Glutamatergic neuron (in vitro differentiated cells): ENCODE measurements at places on chromosomes 2 and 18. TPM values are rescaled to one million over a fixed set of nuclear protein-coding genes. Genes with fewer than 3 reads are reported as not detected.

GRCh38 chr18:35463827-35464226 lies 33.9 kb downstream of the INO80C start:
- H3K27ac ChIP-seq = no peak overlapping the region
- H3K36me3 ChIP-seq = no peaks in the 10 kb centered on the region
- DNase-seq = no peak
- no peak overlapping the region for H3K4me3 ChIP-seq

GRCh38 chr2:65265671-65266045 lies 38.0 kb downstream of the ACTR2 start:
- no peaks in the 10 kb centered on the region for H3K27me3 ChIP-seq
- DNase-seq = no peak
- no peaks in the 10 kb centered on the region for H3K36me3 ChIP-seq
- H3K27ac ChIP-seq = no peak overlapping the region

DNA sequence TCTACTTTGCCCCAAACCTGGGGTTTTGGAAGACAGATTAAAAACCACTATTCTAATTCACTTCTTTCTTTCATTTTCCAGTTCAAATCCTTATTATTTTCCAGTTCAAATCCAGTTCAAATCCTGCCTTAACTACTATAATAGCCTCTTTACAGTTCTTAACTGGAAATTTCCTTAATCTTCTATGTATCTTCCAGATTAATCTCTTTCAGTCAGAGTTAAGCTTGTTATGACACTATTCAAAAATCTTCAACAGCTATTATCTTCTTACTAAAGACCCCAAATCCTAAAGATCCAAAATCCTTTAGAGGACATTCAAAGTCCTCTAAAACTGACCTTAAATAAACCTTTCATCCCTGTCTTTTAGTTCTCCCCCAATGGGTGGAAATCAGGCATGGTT lies 30.1 kb downstream of the EIF2AK3 start:
- no peaks in the 10 kb centered on the region for H3K27me3 ChIP-seq
- DNase-seq = no peak
- H3K27ac ChIP-seq = peak overlapping the region; percentile 48
- no peak overlapping the region for H3K4me3 ChIP-seq
- H3K4me1 ChIP-seq = peaks cover 43% of the 10 kb centered on the region

GRCh38 chr2:120770641-120771040 lies 35.0 kb downstream of the GLI2 start:
- H3K4me3 ChIP-seq = no peak overlapping the region
- H3K4me1 ChIP-seq = peaks cover 11% of the 10 kb centered on the region
- H3K36me3 ChIP-seq = no peaks in the 10 kb centered on the region
- H3K27me3 ChIP-seq = peaks cover 8% of the 10 kb centered on the region
- DNase-seq = no peak

DNA sequence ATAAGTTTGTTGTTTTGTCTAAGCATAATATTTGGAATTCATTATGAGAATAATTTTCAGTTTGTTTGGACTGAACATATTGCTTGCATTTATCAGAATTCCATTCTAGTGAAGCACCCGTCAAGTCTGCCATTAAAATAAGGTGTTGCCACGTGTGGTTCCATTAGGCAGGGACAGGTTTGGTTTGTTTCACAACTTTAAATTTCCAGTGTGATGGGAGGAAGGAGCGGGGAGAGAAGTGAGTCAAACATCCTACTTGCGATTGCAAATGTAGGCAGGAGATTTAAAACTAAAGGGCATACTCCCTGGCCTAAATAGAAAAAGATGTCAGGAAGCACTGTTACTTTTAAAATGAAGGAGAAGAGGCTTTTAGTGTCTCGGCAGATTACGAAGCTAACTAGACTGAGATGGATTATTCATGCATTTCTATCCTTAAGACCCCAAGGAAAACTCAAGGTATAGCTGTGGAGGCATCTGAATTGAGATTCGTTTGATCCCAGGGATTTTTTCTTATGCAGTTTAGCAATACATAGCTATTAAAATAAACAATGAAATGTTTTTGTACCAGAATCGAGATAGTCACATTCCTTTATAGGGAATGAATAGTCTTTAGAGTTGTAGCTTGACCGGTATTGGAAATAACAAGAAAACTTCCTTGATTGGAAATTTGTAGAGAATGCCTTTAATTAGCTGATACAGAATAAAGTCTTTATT lies 19.8 kb downstream of the GRHL1 start:
- no peak for DNase-seq
- H3K4me3 ChIP-seq = no peak overlapping the region
- no peak overlapping the region for H3K27ac ChIP-seq
- H3K4me1 ChIP-seq = peaks cover 11% of the 10 kb centered on the region

DNA sequence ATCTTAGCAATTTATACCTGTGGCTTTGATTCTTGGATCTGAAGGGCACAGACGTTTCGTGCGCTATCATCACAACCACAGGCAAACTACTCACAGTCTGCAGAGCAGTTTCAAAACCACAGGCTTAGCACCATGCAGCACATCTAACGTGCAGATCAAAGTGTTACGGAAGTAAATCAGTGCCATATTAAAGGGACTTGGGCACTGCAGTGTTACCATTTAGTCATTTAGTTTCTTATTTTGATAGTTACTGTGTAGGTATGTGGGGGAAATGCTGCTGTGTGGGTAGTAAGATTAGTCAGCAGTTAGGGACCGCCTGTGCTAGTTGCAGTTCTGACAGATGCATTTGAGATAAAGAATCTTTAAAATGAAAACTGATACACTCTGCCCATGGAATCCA lies 384.0 kb downstream of the NBAS start:
- H3K4me1 ChIP-seq = peaks cover 10% of the 10 kb centered on the region
- no peaks in the 10 kb centered on the region for H3K27me3 ChIP-seq
- H3K4me3 ChIP-seq = no peak overlapping the region

DNA sequence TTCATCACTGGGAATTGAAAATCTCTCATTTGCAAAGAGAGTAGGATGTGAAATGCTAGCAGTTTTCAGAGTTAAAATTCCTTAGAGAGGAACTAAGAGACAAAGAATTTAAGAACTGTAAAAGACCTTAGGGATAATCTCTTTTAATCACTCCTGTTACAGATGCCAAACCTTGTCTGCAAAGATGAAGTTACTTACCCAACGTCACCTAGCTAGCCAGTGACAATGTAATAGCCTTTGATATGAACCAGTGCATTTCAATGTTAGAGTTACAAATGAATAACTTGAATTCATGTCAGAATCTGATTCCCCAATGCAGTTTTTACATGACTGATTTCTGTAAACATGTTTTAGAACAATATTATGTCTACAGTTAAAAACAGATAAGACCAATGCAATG lies 190.1 kb downstream of the LRP1B start:
- peaks cover 36% of the 10 kb centered on the region for H3K4me1 ChIP-seq
- no peaks in the 10 kb centered on the region for H3K36me3 ChIP-seq
- H3K27me3 ChIP-seq = no peaks in the 10 kb centered on the region
- no peak overlapping the region for H3K27ac ChIP-seq
- H3K4me3 ChIP-seq = no peak overlapping the region

DNA sequence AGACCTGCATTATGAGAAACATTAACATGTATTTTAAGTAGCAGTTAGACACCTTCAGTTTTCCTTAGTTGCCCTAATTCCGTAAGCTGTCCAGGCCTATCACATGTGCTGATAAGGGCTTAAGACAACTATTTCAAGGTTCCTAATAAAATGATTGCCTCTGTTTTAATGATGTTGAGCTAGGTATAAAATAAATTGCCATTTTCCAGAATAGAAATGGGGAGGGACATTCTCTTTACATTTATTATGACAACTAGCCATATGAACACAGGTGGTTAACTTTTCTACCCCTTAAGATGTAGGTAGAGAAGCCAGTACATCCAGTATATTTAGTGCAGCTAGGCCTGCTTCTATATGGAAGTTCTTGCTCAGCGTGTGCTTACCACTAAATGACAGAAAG lies 65.9 kb downstream of the SOCS6 start:
- H3K4me3 ChIP-seq = no peak overlapping the region
- H3K27me3 ChIP-seq = peaks cover 4% of the 10 kb centered on the region
- no peak overlapping the region for H3K27ac ChIP-seq
- H3K4me1 ChIP-seq = no peaks in the 10 kb centered on the region
- DNase-seq = no peak

- H3K4me3 ChIP-seq = no peak overlapping the region
- no peak overlapping the region for H3K27ac ChIP-seq
- H3K36me3 ChIP-seq = no peaks in the 10 kb centered on the region
- H3K4me1 ChIP-seq = peaks cover 2% of the 10 kb centered on the region
- no peak for DNase-seq
These were observed 246.3 kb downstream of the SUCLG1 start for GRCh38 chr2:84212611-84213314.

- peaks cover 8% of the 10 kb centered on the region for H3K27me3 ChIP-seq
- peak overlapping the region; percentile 1 for H3K27ac ChIP-seq
- H3K36me3 ChIP-seq = no peaks in the 10 kb centered on the region
- peak overlapping the region; percentile 91 for H3K4me3 ChIP-seq
- H3K4me1 ChIP-seq = peaks cover 5% of the 10 kb centered on the region
These were observed 847 bp downstream of the SERPINE2 start for GRCh38 chr2:224038049-224038829.

GRCh38 chr2:109455731-109456691 lies 157.8 kb downstream of the SEPTIN10 start:
- no peaks in the 10 kb centered on the region for H3K36me3 ChIP-seq

- H3K36me3 ChIP-seq = peaks cover 19% of the 10 kb centered on the region
- peaks cover 8% of the 10 kb centered on the region for H3K27me3 ChIP-seq
- H3K4me3 ChIP-seq = no peak overlapping the region
- H3K27ac ChIP-seq = peak overlapping the region; percentile 2
- peaks cover 30% of the 10 kb centered on the region for H3K4me1 ChIP-seq
These were observed 97.6 kb upstream of the HS6ST1 start for GRCh38 chr2:128416109-128416785.

GRCh38 chr2:75007819-75008218 lies 49.4 kb downstream of the POLE4 start:
- peak overlapping the region; percentile 91 for H3K27ac ChIP-seq
- H3K4me1 ChIP-seq = peaks cover 19% of the 10 kb centered on the region
- H3K36me3 ChIP-seq = no peaks in the 10 kb centered on the region
- peak; percentile 84 for DNase-seq

GRCh38 chr2:62071126-62071598 lies 124.8 kb upstream of the B3GNT2 start:
- H3K4me1 ChIP-seq = peaks cover 3% of the 10 kb centered on the region
- no peaks in the 10 kb centered on the region for H3K27me3 ChIP-seq
- DNase-seq = no peak
- no peak overlapping the region for H3K27ac ChIP-seq
- H3K4me3 ChIP-seq = no peak overlapping the region

VWC2L gene
- 0.15 TPM for total RNA-seq

TBR1 gene
- total RNA-seq = not detected

SIX3 gene
- total RNA-seq = 0.86 TPM

ZBTB7C gene
- total RNA-seq = 10.6 TPM

CTAGE1 gene
- total RNA-seq = not detected

ANXA4 gene
- total RNA-seq = 3.1 TPM

PHLPP1 gene
- 14.0 TPM for total RNA-seq
